ENCODE measurements at places on chromosomes 1 and 21.

GRCh38 chr1:203682473-203683383, 56.1 kb downstream of the ATP2B4 start:
- DNase-seq, result no peak

- DNase-seq, result peak; percentile 57
Measured at GRCh38 chr1:236608930-236609726, 4.8 kb upstream of the HEATR1 start.

DNA sequence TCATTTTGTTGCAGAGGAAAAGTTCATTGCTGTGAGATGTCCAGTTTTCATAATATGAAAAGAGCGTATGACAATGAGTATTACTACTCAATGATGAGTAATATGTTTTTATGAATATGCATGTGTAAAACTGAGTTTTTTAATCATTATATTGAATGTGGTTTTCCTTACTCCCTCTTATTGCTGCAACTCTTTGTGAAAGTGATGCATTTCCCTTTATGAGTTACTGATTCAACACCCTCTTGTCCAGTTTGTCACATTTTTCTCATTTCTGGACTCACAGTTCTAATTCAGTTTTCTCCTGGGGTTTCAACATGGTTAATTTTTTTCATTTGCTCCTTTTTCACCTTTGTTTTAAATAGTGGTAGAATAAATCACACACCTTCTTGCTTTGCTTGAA, 35.2 kb upstream of the KCNJ15 start:
- DNase-seq, result no peak

DNA sequence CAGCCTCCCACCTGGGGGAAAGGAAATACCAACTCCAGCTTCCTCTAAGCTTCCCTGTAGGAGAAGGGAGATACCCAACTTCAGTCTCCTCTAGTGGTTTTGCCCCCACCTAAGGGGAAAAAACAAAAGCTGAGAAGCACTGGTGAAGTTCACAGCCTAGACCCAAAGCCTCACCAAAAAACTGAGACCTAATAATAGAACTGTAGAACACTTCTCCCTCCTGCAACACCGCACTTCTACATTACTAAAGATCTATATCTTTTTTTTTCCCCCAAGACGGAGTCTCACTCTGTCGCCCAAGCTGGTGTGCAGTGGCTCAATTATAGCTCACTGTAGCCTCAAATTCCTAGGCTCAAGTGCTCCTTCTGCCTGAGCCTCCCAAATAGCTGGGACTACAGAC, 43.2 kb downstream of the SLC2A1 start:
- no peak for DNase-seq

GRCh38 chr1:21313886-21314721, 23.8 kb upstream of the ECE1 start:
- DNase-seq, result no peak

DNA sequence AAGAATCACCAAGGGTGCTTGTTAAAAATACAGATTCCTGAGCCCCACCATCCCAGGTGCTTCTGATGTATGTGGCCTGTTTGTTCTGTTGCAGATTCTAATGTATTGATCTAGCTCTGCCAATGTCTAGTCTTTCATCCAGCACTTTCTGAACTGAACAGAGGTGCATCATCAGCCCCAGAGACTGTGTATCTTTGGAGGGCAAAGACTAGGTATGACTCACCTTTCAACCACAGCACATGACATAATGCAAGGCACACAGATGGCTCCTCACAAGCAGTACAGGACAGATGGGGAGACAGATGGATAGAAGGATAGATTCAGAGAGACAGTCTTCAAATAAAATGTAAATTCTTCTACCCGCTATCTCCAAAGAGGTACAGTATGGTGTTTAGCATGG, 32.3 kb downstream of the CD58 start:
- DNase-seq, result no peak

GRCh38 chr1:245260110-245260882, 105.5 kb downstream of the KIF26B start:
- DNase-seq, result no peak

GRCh38 chr1:158040323-158040722, 46.9 kb downstream of the KIRREL1 start:
- no peak for DNase-seq

DNA sequence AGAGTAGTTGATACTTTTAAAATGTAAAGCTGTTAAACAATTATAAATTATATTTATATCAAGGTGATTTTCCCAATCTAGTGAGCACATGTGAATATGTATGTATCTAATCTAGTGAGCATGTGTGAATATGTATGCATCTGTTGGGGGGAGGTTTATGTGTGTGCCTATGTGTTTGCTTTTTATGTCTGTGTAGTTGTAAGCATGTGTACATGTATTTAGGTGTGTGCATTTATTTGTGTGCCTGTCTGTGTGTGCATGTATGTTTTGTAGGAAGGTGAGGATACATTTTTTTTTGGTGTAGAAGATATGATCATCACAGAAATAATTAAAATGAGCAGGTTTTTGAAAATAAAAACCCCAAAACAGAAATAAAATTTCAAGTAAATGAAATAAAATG, 318.9 kb upstream of the CHRM3 start:
- DNase-seq, result no peak

GRCh38 chr1:118558933-118559332, 373.9 kb upstream of the SPAG17 start:
- DNase-seq, result no peak

DNA sequence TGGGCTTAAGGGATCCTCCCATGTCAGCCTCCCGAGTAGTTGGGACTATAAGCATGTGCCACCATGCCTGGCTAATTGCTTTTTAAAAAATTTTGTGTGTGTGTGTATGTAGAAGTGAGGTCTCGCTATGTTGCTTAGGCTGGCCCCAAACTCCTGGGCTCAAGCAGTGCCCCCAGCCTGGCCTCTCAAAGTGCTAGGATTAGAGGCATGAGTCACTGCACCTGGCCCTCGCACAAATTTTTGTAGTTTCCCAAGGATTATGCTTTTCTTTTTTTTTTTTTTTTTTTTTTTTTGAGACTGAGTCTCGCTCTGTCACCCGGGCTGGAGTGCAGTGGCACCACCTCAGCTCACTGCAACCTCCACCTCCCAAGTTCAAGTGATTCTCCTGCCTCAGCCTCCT, 144.4 kb upstream of the HNRNPU start:
- DNase-seq, result no peak

GRCh38 chr1:192984080-192984479, 75.1 kb downstream of the UCHL5 start:
- no peak for DNase-seq

DNA sequence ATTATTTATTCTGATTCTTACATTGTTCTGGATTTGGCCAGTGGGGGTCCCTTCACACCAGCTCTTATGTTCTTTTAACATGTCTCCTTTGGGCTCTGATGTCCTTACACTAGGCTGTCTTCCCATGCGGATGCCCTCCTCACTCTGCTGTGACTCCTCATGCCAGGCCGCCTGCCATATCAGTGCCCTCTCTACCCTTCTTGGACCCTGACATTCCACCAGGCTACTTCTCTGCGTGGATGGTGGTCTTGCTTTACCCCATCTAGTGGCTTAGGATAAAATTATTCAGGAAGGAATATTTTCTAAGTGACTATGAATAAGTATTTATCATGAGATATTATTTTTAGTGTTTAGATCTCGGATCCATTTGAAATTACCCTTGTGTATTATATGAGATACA, 21.2 kb downstream of the ATF6 start:
- DNase-seq, result no peak

DNA sequence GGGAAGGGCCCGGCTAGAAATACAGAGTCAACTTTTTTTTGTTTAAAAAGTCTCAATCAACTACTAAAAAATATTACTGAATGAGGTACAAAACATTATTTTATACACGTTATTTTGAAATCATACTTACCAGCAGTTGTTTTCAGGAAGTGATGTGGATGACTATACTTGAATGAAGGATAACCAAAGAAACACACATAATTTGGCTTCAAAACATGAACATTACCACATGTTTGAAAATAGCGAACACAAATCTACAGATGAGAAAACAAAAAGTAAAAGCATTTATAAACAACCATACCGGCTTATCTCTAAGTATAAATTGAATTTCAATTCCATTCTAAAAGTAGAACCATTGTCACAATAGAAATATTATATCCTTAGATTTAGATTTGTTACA, 9.0 kb downstream of the DBT start:
- DNase-seq, result no peak

GRCh38 chr21:26546446-26547097, 26.5 kb downstream of the CYYR1 start:
- DNase-seq, result no peak

- no peak for DNase-seq
Measured at GRCh38 chr1:179083533-179083932, 1.7 kb downstream of the TOR3A start.

- DNase-seq, result no peak
Measured at GRCh38 chr1:57894315-57894714, 470.5 kb upstream of the DAB1 start.

- DNase-seq, result no peak
Measured at GRCh38 chr1:219773775-219774174, 154.6 kb downstream of the SLC30A10 start.

GRCh38 chr1:234562334-234562733, 47.6 kb downstream of the IRF2BP2 start:
- DNase-seq, result no peak

DNA sequence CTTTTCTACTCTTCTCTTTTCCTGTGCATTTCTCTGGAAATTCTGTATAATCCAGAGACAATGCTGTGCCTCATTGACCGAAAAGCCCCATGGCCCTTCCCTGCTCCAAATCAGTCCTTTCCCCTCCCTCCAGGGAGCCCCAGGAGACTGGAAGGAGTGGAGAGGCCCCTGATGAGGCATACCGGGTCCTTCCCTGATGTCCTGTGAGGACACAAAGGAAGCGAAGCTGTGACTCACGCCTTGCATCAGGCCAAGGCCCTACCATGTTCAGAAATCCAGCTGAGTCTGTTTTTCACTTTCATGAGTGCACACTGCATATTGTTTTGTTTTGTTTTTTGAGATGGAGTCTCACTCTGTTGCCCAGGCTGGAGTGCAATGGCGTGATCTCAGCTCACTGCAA, 38.7 kb upstream of the BECN2 start:
- DNase-seq, result no peak

- no peak for DNase-seq
Measured at GRCh38 chr1:111084999-111085398, 54.9 kb downstream of the DRAM2 start.

GRCh38 chr1:159826441-159827101, at the start of gene SLAMF8:
TSS of gene SLAMF8 (plus strand) at chr1:159826873. CDS start at chr1:159826899, 26 bp downstream.
- DNase-seq, result no peak

- DNase-seq, result no peak
Measured at GRCh38 chr1:223794136-223794880, 51.4 kb downstream of the TP53BP2 start.

GRCh38 chr1:95223110-95223509, 10.9 kb upstream of the RWDD3 start:
- no peak for DNase-seq

- no peak for DNase-seq
Measured at GRCh38 chr21:14630556-14631069, 84.5 kb upstream of the SAMSN1 start.

- no peak for DNase-seq
Measured at GRCh38 chr1:78055565-78056132, 9.9 kb downstream of the GIPC2 start.

- DNase-seq, result no peak
Measured at GRCh38 chr1:204673909-204674649, 11.5 kb downstream of the LRRN2 start.

GRCh38 chr1:25622531-25622930, 5.9 kb downstream of the MAN1C1 start:
- DNase-seq, result no peak

DNA sequence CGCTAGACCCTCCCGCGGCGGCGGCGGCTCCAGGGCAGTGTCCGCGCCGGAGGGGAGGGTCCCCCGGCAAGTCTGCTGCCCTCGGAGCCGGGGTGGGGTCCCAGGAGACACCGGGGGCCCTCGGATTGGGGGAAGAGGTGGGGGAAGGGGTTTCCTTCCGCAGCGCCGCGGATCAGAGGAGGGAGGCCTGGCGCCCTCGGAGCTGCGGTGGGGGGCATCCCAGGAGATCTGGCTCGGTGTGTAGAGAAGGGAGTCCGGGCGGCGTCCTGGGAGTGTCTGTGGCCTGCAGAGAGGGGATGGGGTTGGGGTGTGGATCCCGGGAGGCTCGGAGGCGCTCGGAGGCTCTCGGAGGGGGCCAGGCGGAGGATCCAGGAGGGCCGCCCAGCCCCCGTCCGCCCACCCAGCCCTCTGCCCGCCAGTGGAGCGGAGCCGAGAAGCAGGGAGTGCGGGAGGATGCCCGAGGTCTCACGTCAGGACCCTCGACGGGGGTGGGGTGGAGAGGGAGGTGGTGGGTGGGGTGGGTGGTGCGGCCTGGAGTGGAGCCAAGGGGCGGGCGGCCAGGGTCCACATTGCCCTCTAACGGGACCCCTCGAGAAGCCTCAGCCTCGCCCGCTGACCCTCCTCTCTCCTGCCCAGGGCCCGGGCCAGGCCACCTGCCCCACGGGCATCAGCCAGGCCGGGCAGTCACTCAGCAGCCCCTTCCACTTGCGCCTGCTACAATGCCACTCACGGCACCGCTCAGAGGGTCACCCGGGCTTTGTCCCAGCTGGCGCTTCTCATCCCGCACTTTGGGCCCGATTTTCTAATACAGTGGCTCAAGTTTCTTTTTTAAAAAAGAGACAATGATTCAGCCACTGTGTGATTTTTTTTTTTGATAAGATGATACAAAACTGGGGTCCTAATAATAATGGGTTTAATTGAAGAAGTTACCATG, 60.2 kb upstream of the ARHGEF16 start:
- DNase-seq, result no peak

GRCh38 chr1:54305906-54306514, 100.2 kb downstream of the SSBP3 start:
- DNase-seq, result no peak

DNA sequence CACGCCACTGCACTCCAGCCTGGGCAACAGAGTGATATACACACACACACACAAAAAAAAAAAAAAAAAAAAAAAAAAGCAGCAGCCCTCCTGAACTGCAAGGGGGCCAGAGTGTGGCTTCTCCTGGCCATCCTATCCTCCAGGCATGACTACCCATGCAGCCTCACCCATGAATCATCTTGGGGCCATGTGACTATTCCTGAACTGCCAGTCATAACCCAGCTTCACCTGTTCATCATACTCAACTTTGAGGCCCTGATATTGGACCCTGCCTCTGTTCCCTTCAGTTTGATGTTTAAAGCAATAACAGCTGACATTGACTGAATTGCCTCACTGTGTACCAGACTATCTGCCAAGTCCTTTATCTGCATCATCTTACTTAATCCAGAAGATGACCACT, 2.8 kb upstream of the HPCAL4 start:
- DNase-seq, result no peak
